Glutamatergic neuron (in vitro differentiated cells): ENCODE measurements at places on chromosomes 5 and 9.

DNA sequence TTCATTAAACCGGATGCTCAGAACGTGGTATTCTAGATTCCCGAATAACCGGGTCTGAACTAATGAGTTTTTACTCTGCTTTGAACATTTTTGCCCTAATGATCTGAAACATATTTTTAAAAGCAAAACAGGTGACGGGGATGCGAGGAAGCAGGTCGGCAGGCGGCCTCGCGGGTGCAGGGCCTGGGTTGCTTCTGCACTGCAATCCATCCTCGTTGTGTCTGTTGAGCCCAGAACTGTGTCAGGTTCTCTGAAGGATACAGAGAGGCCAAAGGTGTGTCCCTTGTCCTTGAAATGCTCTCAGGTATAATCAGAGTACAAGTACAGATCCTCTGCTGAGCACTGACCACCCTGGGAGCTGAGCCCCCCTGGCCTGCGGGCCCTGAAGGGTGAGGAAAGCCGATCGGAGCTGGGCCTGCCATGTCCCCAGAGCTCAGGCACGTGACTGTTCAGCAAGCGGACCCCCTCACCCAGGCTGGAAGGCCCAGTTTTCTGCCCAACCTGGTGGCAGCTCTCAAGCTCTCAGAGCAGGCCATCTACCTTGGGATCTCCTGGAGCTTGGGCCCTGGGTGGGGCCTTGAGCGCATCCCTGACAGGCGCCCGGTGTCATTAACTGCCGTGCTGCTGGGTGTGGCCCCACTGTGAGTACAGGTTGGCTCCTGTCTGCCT lies 151.8 kb downstream of the OLFM1 start:
- no peak overlapping the region for H3K4me3 ChIP-seq
- peaks cover 2% of the 10 kb centered on the region for H3K27me3 ChIP-seq
- H3K4me1 ChIP-seq = peaks cover 8% of the 10 kb centered on the region
- no peak for DNase-seq
- no peaks in the 10 kb centered on the region for H3K36me3 ChIP-seq
- H3K27ac ChIP-seq = no peak overlapping the region

DNA sequence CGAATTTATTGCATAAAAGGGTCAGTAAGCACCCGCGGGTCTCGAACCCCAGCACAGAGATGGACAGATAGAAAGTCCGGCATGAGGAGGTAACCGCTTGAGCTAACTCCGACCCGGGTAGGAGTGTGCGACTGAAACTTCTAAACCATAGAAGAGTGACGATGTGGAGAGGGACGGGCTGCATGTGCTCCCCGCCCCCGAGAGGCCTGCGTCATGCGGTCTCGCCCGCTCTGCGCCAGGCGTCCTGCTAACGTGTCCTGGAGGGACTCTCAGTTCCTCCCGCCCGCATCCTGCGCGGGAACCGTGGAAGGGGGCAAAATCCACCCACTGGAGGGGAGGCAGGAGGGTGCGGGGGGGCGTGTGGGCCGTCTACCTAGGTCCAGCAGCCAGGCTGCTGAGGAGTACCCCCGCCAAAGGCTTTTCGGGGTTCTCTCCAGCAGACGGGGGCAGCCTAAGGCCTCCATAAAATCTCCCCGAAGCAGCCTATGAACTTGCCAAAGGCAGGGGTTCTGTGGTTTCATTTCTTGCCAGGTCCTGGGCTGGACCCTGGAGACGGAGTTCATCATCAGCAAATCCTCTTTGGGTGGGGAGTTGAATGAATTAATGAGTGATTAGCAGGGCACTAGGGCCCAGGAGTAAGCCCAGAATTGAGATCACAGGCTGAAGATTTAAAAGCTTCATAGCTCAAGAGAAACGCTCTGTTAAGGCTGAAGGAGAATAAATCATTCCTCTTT lies 51.9 kb downstream of the TGFBI start:
- H3K4me1 ChIP-seq = peaks cover 16% of the 10 kb centered on the region

DNA sequence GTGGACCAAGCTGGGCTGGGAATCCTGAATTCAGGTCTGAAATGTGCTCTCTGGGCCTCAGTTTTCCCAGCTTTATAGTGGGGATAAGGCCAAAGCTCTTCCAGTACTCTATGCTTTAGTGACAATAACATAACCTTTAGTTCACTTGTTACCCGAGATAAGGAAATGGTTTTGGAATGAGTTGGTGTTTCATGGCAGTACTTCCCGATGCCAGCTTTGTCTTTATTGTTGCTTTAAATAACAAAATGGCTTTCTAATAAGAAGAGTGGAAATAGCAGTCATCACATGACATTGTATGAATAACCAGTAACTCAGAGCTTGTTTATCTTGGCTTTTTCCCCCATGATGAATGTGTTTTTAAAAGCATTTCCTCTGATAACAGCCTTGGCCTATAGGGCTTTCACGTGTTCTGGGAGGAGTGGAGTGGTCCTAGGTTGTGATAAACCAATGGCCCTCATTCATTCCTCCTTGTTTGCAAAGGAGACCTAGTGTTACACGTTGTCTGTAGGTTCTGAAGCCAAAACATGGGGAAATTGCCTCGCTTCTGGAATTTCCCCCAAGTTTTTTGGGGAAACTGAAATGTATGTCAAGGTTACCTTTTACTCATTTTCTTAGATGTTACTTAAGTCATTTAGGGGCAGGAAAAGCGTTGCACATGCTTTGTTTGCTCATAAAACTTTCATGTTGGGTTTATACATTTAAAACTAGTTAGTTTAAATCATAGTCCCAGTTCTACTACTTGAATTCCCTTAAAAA lies 53.7 kb downstream of the ZNF618 start:
- H3K27me3 ChIP-seq = peaks cover 1% of the 10 kb centered on the region
- H3K4me3 ChIP-seq = no peak overlapping the region
- no peak for DNase-seq
- peaks cover 2% of the 10 kb centered on the region for H3K4me1 ChIP-seq
- H3K36me3 ChIP-seq = peaks cover 15% of the 10 kb centered on the region

- H3K27me3 ChIP-seq = no peaks in the 10 kb centered on the region
- H3K4me1 ChIP-seq = no peaks in the 10 kb centered on the region
- no peak overlapping the region for H3K4me3 ChIP-seq
- H3K27ac ChIP-seq = no peak overlapping the region
- H3K36me3 ChIP-seq = peaks cover 6% of the 10 kb centered on the region
These were observed 17.7 kb downstream of the JAK2 start for GRCh38 chr9:5002811-5003210.

GRCh38 chr9:27703216-27703980 lies 130.1 kb upstream of the C9orf72 start:
- H3K4me1 ChIP-seq = peaks cover 28% of the 10 kb centered on the region
- no peaks in the 10 kb centered on the region for H3K27me3 ChIP-seq
- peak overlapping the region; percentile 36 for H3K27ac ChIP-seq
- no peak overlapping the region for H3K4me3 ChIP-seq
- H3K36me3 ChIP-seq = no peaks in the 10 kb centered on the region
- no peak for DNase-seq

- no peaks in the 10 kb centered on the region for H3K36me3 ChIP-seq
- H3K4me3 ChIP-seq = no peak overlapping the region
- no peak overlapping the region for H3K27ac ChIP-seq
- H3K4me1 ChIP-seq = no peaks in the 10 kb centered on the region
- no peaks in the 10 kb centered on the region for H3K27me3 ChIP-seq
- no peak for DNase-seq
These were observed 61.4 kb upstream of the ANKH start for GRCh38 chr5:14932902-14933469.

DNA sequence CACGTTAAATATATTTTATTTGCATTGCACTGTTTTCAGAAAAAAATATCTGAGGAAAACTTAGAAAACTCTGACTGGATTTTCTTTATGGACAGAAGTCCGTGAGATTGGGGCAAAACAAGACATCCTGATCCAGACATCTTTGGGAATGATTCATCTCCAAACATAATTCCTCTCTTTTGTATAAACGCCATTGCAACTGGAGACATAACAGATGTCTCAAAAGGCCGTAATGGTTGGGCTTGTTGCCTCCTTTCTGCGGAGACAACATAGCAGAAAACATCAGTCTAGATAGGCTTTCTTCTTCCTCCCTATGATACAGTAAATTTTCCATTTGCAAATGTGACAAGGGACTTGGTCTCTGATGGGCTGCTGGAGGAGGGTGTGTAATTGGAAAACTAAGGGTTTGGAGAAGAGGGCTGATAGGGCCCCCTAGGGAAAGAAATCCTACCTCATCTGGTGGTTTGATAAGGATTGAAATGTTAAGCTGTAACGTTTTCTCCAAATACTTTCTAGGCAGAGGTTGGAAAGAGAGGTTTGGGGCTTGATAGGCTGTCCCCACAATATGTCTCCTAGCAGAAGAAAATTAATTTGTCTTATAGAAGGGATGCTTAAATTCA lies 631.5 kb upstream of the ST8SIA4 start:
- DNase-seq = no peak
- no peaks in the 10 kb centered on the region for H3K4me1 ChIP-seq
- H3K4me3 ChIP-seq = no peak overlapping the region

- no peak for DNase-seq
- no peak overlapping the region for H3K4me3 ChIP-seq
- peaks cover 1% of the 10 kb centered on the region for H3K4me1 ChIP-seq
- no peaks in the 10 kb centered on the region for H3K27me3 ChIP-seq
- no peaks in the 10 kb centered on the region for H3K36me3 ChIP-seq
These were observed 66.3 kb downstream of the NR2F1 start for GRCh38 chr5:93649234-93649900.

- H3K36me3 ChIP-seq = peaks cover 6% of the 10 kb centered on the region
- peaks cover 2% of the 10 kb centered on the region for H3K27me3 ChIP-seq
- DNase-seq = peak; percentile 46
These were observed at the start of gene CARD19 for GRCh38 chr9:93096131-93096802. Gene CARD19 (plus strand): TSS chr9:93096217. CDS start chr9:93096346, 129 bp downstream.

DNA sequence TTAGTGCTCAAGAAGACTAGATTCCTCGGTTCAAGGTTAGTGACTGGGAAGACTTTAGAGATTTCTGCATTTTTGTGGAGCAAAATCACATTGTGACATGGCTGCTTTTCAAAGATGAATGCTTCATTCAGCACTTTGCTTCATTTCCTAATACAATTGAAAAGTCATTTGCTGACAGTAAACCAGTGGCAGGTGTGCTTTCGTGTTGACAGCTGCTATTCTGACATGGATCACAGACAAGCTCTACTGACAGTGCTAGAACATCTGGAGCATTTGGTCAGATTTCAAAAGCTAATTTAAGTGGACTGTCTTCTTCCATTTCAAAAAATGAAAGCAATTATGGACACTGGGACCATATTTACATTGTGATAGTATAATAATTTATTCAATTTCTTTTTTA lies 1060.1 kb downstream of the PTPRD start:
- H3K4me3 ChIP-seq = no peak overlapping the region
- no peak for DNase-seq
- H3K27me3 ChIP-seq = no peaks in the 10 kb centered on the region
- no peak overlapping the region for H3K27ac ChIP-seq
- H3K36me3 ChIP-seq = no peaks in the 10 kb centered on the region

GRCh38 chr9:132193227-132194124 lies 31.6 kb downstream of the NTNG2 start:
- no peak overlapping the region for H3K27ac ChIP-seq
- no peak overlapping the region for H3K4me3 ChIP-seq
- no peak for DNase-seq

DNA sequence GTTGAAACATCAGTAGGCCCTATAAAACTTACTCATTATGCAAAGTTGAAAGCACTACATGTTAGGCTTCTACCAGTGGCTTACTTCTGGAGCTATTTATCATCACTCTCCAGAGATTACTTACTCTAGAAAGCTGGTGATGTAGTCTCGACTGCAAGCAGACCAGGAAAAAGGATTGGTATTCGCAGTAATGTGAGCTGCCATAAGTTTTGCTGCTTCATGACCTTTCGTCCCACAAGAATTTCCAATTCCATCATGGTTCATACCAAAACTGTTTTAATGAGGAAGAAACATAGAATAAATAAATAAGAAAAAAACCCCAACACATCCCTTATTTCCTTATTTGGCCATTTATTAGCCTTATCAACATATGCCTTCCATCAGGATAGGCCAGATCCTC lies 181.9 kb downstream of the ADAMTS6 start:
- no peaks in the 10 kb centered on the region for H3K36me3 ChIP-seq
- H3K27me3 ChIP-seq = no peaks in the 10 kb centered on the region
- no peaks in the 10 kb centered on the region for H3K4me1 ChIP-seq
- no peak for DNase-seq

DNA sequence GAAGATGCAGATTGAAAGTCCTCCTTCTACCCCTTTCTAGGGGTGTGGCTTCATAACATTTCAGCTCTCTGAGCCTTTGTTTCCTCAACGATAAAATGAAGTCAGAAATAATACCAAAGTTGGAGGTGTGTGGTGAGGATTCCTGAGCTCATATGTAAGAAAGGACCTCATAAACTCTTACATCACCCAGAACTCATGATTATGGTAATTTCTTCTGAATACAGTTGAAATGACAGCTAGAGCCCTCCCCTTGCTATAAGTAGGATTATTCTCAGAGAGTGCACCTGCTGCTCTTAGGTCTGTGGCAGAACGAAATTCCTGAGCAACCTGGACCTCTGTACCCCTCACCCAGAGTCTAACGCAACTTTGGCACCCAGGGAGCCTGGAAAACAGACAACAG lies 291.4 kb upstream of the KLF4 start:
- no peak for DNase-seq
- H3K4me1 ChIP-seq = no peaks in the 10 kb centered on the region
- H3K36me3 ChIP-seq = peaks cover 4% of the 10 kb centered on the region

DNA sequence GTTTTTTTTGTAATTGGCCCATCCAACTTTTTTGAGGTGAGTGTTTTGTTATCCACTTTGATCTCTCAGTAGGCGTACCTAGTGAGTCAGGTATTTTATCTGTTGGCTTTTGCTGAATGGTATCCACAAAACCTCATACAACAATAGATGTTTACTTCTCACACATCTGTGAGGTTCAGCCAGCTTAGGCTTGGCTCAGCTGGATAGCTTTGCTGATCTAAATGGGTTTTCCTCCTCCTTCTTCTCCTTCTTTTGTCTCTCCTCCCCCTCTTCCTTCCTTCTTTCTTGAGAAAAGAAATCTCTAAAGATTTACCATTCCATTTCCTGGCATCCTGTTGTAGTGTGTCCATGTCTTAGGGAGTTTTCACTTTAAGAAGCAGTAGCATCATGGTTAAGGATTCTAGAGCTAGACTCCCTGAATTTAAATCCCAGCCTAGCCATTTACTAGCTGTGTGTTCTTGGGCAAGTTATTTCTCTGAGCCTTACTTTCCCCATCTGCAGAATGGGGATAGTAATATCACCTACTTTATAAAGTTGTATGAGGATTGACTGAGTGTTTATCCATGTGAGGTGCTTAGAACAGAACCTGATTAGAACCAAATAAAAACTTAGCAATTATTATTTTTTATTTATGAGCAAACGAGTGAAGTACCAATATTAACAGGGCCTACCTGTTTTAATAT lies 126.3 kb downstream of the ARHGAP26 start:
- DNase-seq = no peak
- no peak overlapping the region for H3K27ac ChIP-seq
- H3K4me1 ChIP-seq = peaks cover 5% of the 10 kb centered on the region
- no peaks in the 10 kb centered on the region for H3K36me3 ChIP-seq
- no peak overlapping the region for H3K4me3 ChIP-seq

DNA sequence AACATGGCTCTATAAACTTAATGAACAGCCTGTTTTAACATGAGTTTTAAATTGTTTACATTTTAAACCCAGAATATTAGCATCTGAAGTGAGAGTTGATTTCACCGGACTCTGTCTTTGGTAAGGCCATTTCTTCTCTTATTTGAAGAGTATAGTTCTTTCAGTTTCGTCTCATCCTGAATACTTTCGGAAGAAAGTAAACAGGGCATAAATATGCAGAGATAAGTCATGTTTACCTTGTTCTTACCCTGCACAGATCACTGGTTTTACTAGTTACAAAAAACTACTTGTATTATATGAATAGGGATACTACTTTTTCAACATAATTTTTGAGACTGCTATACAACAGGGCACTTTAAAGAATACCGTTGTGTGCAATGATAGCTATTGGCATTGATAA lies 656.3 kb upstream of the ZNF608 start:
- no peak for DNase-seq
- H3K4me1 ChIP-seq = peaks cover 18% of the 10 kb centered on the region
- no peak overlapping the region for H3K4me3 ChIP-seq
- H3K27ac ChIP-seq = no peak overlapping the region
- peaks cover 4% of the 10 kb centered on the region for H3K36me3 ChIP-seq
